ENCODE measurements at places on chromosomes 12 and 14.

DNA sequence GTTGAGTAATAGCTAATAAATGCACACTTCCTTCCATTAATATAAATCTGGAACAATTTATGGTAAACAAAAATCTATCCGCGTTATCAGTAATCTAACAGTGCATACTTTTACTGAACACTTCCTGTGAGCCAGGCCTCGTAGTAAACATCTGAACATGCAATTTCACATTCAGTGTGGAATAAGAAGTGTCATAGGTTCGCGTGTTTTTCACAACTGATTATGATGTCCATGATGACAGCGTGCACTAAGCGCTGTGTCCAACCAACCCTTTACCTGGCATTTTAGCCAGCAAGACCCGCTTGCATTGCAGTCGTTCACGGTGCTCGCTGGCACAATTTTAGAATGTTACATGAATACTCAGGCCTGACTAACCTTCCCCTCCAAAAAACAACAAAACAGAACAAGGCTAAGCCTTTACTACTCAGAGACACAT is 2.1 kb downstream of the PNMA1 start:
- DNase-seq = peak; percentile 38

DNA sequence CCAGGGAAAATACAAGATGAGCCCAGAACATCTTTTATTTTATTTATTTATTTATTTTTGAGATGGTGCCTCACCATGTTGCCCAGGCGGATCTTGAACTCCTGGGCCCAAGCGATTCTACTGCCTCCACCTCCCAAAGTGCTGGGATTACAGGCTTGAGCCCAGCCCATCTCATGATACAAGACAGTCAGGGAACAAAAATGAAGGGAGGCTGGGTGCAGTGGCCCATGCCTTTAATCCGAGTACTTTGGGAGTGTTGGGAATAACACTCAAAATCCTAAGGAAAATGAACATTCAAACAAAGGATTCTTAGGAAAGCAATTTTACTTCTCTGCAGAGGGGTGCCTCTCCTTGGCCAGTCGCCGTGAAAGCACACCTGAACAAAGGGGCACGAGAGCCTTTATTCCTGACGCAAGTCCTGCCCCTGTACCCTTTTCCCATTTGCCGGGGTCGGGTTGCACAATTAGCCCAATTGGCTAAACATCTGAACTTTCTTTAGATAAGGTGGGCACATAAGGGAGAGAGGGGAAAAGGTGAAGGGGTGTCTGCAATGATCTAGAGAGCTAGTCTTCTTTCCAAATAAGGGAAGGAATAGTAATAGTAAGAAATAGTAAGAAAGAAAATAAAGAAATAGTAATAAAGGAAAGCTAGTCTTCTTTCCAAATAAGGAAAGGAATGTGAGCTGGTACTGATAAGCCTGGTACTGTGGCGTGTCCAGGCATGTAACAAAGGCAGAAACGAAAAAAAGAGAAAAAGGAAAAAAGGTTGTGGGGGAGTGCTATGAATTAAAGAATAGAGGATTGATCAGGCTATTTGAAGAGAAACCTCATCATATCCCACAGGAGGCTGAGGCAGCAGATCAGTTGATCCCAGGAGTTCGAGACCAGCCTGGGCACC is 13.4 kb downstream of the NCAPD2 start:
- peak; percentile 13 for DNase-seq

DNA sequence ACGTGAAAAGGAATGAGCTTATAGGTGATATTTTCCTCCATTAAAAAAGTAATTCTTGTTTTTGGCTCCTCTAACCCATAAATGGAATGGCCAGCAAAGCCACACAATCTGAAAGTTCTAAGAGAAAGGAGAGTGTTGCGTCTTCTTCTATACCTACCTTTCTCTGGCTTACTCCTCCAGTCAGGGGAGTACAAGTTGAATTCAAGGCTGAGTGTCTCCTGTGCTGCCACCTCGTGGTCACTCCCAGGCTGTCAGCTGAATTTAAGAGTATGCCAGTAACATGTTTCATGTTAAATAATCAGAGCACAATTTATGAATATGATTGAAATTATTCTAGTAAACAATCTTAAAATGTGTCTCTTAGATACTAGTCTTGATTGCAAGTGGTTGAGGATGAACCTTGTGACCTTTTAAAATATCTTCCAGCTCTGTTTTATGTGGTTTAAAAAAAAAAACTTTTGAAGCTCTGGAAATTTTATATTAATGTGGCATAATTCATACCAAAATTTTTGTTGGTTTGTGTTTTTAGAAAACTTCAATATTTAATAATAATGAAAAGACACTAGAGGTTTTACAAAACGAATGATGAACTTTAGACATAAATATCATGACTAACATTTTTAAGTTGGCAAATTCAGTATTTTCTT is 31.7 kb downstream of the PTHLH start:
- DNase-seq = peak; percentile 80

DNA sequence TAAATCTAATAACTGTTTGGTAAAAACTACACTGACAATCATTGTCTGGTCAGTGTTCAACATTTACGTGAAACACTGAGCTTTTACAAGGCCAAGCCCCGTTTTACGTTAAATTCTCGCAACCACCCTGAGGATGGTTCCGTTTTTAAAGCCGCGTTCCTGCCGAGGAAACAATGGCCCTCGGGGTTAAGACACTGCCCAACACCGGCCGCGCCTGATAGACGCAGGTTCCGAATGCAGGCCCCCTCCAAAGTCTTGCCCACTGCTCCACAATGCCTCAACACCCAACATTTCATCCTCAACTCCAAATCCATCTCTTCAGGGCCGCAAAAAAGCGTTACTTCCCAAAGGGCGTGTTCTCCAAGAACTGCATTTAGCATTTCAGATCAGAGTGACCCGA is 953 bp upstream of the SNRPF start:
- DNase-seq = no peak

DNA sequence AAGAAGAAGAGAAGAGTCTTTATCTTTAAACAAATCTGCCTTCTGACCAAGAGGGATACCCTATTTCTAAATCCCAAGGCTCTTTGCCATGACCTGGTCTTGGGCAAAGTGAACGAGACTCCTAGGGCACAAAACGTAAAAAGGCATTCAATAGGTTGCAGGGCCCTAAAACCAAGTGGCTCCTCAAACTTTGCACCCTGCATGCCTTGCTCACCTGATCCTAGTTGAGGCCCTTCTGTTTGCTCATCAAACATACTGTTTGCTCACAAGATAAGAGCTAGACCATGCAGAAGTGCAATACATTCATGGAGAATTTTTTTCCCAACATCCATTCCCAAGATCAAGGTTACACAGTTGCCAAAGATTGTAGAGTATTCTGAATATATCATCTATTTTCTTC is 7.9 kb upstream of the PRH1 start:
- no peak for DNase-seq

DNA sequence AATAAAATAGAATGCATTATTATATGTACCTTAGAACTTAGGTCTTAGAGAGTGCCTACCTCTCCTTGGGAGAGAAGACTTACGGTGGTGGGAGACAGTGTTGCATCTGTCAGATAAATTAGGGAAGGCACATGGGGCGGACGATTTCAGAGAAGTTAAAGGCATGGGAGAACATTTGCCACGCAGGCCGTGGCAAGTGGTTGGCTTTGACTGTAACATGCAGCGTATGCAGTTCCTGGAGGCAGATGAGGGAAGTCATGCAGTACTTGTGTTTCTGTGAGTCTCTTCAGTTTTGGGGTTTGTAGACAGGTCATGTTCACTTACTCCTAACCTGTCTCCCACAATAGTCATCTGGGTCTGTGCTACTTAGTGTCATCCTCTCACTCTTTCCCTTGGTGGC is 43.6 kb downstream of the ETV6 start:
- DNase-seq = no peak

DNA sequence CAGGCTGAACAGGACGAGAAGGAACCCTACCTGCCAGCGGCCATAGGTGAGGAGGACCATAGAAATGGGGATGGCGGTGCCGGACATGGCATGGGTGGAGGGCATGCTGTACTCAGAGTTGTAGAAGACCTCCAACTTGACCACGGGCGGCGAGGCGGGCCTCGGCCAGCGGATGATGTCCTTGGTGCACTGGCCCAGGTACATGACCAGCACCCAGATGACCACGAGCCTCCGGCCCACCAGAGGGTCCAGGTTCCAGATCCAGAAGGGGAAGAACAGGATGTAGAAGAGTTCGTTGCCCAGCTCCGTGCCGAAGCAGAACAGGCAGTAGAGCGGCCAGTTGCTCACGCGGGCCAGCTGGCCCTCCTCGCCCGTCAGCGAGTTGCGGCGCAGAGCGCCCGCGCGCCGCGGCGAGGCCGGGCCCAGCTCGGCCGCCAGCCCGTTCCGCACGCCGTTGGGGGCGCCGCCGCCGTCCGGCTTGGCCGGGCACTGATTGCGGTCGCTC is 582 bp downstream of the SGPP1 start:
- DNase-seq = peak; percentile 49

DNA sequence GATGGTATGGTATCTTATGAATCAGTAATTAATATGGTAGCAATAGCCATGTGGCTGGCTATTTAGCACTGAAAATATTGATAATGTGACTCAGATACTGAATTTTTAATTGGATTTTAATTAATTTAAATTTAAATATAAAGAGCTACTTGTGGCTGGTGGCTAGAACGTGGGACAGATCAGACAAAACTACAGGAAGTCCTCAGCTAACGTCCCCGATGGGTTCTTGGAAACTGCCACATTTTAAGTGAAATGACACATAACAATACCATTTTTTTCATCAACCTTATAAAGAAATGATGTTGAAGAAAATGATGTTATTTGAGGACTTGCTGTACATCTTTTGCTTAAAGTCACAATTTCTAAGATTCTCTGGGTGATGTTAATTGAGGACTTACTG is 138.1 kb upstream of the FLRT2 start:
- no peak for DNase-seq

- DNase-seq = peak; percentile 47
Measured at GRCh38 chr14:91138511-91139359, 24.9 kb downstream of the DGLUCY start.

DNA sequence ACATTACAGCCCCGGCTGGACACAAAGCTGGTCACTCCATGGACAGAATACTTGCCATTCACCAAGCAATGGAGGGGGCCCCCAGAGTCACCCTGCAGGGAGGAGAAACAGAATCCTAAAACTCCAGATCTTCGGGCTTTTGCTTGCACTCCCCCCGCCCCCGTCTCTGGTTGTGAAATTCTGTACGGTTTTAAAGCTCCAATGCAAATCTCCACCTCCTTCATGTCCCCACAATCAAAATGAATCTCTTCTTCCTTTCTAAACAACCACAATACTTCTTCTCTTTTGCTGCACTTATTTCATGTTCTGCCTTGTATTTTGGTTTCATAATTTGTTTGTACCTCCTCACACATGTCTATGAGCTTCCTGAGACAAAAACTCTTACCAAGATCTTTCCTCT is 5.8 kb upstream of the BIN2 start:
- DNase-seq = no peak

GRCh38 chr12:92185052-92185451 is 39.4 kb upstream of the BTG1 start:
- DNase-seq = no peak

- no peak for DNase-seq
Measured at GRCh38 chr12:119634743-119635142, 33.2 kb upstream of the PRKAB1 start.

- DNase-seq = no peak
Measured at GRCh38 chr12:24360461-24360860, 411.0 kb upstream of the SOX5 start.

- peak; percentile 77 for DNase-seq
Measured at GRCh38 chr12:48351022-48351708, 446 bp upstream of the ZNF641 start.

GRCh38 chr14:63413009-63413408 is 94.3 kb upstream of the GPHB5 start:
- peak; percentile 22 for DNase-seq

DNA sequence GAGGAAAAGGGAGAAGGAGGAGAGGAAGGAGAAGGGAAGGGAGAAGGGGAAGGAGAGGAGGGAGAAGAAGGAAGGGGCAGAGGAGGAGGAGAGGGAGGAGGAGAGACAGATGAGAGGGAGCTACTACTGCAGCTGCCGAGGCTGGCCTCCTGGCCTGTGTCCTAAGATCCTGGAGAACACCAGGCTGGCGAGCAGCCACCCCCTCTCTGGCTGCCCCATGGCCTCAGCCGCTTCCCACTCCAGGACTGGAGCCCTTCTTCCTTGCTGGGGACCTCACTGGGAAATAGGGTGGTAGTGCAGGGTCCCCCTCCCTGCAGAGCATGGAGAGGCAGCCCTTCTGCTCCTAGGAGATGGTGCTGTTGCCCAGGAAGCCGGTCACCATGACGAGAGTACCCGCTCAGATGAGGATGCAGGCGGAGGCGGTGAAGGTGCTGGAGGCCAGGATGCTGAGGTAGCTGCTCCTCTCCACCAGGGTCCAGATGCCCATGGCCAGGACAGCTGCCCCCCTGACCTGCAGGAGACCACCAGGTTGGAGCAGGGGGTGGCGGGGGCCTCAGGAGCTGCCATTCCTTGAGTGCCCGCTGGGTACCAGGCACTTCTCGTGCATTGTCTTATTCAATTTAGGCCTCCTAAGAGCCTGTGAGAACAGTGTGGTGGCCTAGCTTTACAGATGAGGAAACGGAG is 167.9 kb upstream of the PRMT8 start:
- no peak for DNase-seq

- peak; percentile 72 for DNase-seq
Measured at GRCh38 chr14:64723691-64724577, 19.7 kb downstream of the PLEKHG3 start.

DNA sequence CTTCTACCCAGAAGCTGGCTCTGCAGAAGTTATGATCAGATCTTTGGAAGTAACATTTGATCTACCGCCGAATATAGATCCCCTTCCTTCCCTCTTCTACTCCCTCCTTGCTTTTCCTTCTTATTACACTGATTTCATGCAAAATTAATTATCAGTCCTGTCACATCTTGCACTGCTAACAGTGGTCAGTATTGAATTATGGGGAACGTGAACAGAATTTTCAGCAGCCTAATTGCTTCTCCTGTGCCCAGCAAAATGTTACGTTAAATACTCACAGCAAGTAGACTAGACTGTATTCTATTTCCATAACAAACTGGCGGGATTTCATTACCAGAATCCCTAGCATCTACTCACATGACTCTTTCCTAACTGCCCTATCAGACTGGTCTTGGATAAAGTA is 596.9 kb downstream of the DIO2 start:
- DNase-seq = no peak

GRCh38 chr14:20792556-20792955 is 10.1 kb downstream of the RNASE1 start:
- no peak for DNase-seq

GRCh38 chr14:84456946-84457345 is 1073.0 kb upstream of the FLRT2 start:
- no peak for DNase-seq

- DNase-seq = no peak
Measured at GRCh38 chr14:69351385-69351784, 46.7 kb downstream of the ERH start.

- no peak for DNase-seq
Measured at GRCh38 chr14:95300697-95301526, 18.8 kb downstream of the CLMN start.

Data from iris pigment epithelial cell (primary cell).